ENCODE measurements at places on chromosomes 12 and 14. TPM values are rescaled to one million over a fixed set of nuclear protein-coding genes. Genes with fewer than 3 reads are reported as not detected.

The RPGRIP1 gene
- total RNA-seq: 0.32 TPM

The GALNT8 gene
- total RNA-seq: 1.4 TPM

The PPFIA2 gene
- 0.78 TPM for total RNA-seq

The LRCOL1 gene
- not detected for total RNA-seq

The ACTR6 gene
- total RNA-seq: 27.2 TPM

The LMNTD1 gene
- not detected for total RNA-seq

The SLC39A5 gene
- not detected for total RNA-seq

The GPR135 gene
- 2.1 TPM for total RNA-seq

The TRIM9 gene
- total RNA-seq: 1.3 TPM

The SLC8A3 gene
- total RNA-seq: 0.09 TPM

The POTEM gene
- not detected for total RNA-seq

The ANKS1B gene
- total RNA-seq: 1.9 TPM

The RAD9B gene
- 0.23 TPM for total RNA-seq

The RFX4 gene
- total RNA-seq: 0.11 TPM

The TAS2R50 gene
- not detected for total RNA-seq

The ADAM21 gene
- total RNA-seq: not detected

The RNASE7 gene
- not detected for total RNA-seq

The RPL10L gene
- not detected for total RNA-seq

The NYNRIN gene
- 5.3 TPM for total RNA-seq

The NGB gene
- not detected for total RNA-seq

The ST8SIA1 gene
- 2.3 TPM for total RNA-seq

The HOXC6 gene
- not detected for total RNA-seq

The KRT72 gene
- total RNA-seq: not detected

The NT5DC3 gene
- total RNA-seq: 4.9 TPM

The GRIN2B gene
- not detected for total RNA-seq

The PRICKLE1 gene
- 32.4 TPM for total RNA-seq

The PRB2 gene
- total RNA-seq: not detected

The RERG gene
- 2.6 TPM for total RNA-seq

The KDM2B gene
- total RNA-seq: 12.0 TPM

The TESPA1 gene
- total RNA-seq: 0.68 TPM

The CDCA3 gene
- 1.1 TPM for total RNA-seq

The PKP2 gene
- 454 TPM for total RNA-seq
